ENCODE measurements at places on chromosomes 3 and 15.

DNA sequence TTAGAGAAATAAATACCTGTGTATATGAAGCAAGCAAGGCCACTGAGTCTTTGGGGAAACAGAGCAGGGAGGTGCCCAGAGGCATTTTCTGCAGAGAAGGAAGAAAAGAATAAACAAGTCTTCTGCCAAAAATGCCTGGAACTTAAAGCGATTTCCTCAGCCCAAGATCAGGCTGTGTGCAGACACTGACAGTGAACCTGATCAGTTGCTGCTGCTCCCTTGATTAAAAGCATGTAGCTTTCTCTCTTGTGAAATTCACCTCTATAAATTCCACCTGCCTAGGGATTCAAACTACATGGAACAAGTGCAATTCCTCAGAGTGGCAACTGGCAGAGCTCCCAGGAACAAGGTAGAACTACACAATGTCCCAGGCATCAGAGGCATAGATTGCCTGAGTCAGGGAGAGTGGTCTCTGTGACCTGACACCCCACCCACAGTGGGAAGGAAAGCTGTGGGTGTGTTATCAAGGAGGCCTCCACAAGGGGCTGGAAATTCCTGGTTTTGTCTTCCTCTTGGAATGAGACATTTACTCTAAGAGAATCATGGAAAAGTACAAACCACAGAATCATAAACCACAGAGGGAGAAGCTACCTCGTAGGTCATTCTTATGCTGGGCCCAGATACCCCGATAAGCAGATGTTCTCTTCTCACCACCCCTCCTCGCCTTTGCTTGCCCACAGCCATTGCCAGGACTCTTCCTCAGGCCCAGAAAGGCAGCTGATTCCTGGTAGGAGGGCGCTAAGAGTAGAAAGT, 1.8 kb upstream of the ZBTB38 start:
- DNase-seq = no peak

DNA sequence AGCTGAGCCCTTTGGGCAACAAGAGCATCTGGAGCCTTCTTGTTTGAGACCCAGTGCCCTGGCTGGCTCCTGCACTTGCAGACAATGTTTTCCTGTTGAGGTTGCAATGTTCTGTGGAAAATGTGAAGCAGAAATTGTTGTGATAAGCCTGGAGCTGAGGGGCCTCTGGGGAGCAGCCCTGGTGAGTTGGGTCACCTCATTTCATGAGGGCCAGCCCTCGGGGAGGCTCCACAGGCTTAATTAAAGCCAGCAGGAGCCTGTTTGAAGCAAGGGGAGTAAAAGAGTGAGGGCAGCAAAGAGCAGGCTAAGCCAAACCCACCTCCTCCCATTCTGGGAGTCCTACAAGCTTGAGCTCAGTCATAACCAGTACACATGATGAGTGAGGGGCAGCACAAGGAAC, 154.3 kb downstream of the ALDH1A2 start:
- peak; percentile 15 for DNase-seq

- no peak for DNase-seq
Observed at GRCh38 chr15:67140078-67140833, 74.9 kb downstream of the SMAD3 start.

- DNase-seq = no peak
Observed at GRCh38 chr3:124256156-124256555, 264.2 kb upstream of the ROPN1 start.

DNA sequence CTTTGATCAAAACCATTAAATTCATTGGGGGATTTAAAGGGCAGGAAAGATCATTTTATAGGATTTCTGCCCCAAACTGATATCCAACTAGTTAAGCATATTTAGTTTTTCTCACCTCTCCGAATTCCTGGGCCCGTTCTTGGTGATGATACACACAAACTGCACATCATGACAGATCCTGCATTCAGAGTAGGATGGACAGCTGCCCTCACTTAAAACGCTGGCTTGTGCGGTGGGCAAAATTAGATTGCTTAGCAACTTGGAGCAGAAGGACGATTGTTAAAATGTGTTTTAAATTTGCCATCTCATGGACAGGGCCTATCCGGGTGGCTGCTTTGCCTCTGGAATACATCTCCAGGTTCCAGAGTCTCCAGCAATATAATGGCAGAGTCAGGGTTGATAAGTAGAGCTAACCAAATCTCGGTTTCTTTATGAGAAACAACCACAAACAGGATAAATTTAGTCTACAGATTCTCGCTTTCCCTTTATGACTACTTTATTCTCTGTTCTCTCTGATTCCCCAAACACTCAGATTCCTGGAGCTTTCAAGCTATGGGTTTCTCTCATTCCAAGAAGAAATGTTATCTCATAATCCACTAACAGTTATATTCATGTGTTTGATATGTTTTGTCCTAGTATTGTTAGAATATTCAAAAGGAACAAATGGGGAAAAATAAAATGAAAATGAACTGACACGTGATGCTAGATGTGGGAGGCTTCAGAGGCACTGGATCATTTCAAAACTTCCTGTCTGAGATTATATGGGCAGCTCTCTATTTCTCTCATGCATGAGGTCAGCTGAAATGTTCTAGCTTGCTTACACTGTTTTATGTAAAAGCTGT, 1014.1 kb upstream of the SEMA6D start:
- DNase-seq = no peak

DNA sequence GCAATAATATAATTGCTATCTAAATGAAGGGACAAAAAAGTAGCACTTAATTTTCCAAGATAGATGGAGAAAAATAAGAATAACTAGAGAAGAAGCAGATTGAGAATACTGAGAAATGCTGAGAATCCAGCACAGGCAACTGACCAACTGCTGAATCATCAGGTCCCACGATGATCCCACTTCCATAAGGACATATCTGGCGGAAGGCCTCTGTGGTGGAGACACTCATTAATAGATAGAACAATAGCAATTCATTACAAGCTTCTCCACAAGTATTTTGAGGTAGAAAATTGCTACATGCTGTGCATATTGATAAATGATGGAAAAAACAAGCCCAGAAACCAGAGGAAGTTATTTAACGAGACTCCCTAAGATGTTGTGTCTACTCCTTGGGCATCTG, 105.9 kb downstream of the DUT start:
- DNase-seq = no peak

GRCh38 chr15:57732526-57733331, 26.2 kb downstream of the POLR2M start:
- DNase-seq = peak; percentile 72

DNA sequence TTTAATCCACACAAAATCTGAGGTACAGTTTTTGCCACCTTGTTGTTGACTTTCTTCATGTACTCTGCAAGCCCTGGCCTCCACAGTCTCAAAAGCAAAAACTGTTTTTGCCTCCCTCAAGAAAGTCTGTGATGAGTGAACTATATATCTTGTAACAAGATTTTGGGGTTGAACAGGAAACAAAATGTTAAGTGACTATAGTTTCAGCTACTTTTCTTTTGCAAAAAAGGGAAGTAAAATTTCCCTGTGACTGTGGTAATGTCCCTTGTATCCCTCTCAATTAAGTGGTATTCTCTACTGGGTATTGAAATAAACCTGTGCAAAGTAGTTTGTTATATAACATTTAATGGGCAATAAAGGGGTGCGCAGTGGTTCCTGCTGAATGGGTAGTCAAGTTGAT, 21.3 kb upstream of the SCAANT1 start:
- no peak for DNase-seq

DNA sequence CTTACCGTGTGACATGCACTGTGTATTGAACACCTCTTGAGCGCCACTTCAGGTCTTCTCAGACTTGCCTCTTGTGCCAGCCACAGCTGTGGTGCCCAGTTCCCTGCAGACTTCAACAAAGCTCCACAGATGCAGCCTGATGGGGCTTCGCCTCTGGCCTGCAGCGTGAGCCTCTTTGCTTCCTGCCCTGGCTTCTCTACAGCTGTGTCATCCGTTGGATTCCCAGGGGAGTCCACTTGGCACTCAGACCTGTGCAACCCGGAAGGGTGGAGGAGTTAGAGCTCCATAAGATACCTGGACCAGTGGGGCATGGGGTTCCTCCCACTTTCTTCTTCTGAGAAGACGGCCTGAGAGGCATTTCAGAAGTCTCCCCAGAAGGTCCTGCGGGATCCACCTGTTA, 57.7 kb upstream of the BNIP2 start:
- DNase-seq = no peak

DNA sequence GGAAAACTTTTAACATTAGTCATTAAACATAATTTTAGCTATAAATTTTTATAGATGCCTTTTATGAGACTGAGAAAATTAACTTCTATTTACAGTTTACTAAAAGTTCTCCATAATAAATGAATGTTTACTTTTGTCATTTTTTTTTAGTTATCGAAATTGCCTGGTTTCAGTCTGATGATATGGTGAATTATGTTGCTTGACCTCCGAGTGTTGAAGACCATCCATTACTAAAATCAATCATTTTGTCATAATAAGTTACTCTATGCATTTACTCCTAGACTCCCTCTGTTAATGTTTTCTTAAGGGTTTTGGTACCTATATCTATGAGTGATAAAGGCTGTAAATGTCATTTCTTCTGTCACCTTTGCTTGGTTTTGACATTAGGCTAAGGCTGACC, 516.0 kb upstream of the ROBO1 start:
- no peak for DNase-seq

- DNase-seq = no peak
Observed at GRCh38 chr3:56290374-56290773, 177.9 kb downstream of the ERC2 start.

DNA sequence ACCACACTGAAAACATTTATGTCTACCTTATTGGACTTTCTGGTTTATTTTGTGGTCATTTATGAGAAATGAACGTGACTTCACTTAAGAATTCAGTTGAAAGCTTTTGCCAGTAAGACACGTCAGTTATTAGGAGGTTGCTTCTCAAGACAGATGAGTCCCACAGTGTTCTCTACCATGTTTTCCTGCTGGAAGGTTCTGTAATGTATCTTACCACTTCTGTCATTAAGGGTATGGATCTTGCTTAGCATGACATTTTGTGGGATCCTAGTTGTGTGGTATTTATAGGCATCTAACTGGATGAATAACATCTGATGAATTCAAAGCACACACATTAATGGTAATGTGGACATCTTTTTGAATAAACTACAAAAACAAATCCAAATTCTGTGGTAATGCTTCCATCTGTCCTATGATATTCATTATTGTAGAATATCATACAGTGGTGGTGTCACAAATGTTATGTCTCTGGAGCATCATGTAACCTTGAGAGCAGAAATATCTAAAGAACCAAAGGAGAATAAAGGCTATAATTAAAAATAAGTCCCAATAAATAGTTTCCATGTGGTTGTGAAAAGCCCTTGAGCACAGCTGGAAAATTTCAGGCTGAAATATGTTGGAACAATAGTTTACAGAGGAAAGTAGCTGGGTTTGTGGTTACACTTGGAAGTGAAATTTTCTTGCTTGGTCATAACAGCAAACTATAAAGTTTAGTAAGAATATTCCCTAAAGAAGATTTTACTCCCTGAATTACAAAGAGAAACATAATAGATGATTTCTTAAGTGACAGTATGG, 61.5 kb downstream of the C3orf38 start:
- no peak for DNase-seq

- DNase-seq = no peak
Observed at GRCh38 chr15:32690941-32691688, 26.7 kb upstream of the GREM1 start.

DNA sequence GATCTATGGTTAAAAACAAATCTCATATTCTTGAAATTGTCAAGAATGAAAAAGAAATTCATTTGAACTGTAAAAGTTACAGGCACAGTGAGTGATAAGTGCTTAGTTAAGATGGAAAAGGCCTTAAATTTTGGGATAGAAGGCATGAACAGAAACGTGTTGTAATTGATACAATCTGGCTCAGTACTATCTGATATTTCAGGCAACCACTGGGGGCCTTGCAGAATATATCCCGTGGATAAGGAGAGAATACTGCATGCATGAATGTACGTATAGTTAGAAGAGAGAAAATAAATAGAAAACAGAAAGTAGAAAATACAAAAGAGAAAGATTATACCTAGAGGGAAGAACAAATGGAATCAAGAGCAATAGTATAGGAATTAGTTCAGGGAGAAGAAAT, 741.4 kb upstream of the CCDC54 start:
- DNase-seq = no peak

DNA sequence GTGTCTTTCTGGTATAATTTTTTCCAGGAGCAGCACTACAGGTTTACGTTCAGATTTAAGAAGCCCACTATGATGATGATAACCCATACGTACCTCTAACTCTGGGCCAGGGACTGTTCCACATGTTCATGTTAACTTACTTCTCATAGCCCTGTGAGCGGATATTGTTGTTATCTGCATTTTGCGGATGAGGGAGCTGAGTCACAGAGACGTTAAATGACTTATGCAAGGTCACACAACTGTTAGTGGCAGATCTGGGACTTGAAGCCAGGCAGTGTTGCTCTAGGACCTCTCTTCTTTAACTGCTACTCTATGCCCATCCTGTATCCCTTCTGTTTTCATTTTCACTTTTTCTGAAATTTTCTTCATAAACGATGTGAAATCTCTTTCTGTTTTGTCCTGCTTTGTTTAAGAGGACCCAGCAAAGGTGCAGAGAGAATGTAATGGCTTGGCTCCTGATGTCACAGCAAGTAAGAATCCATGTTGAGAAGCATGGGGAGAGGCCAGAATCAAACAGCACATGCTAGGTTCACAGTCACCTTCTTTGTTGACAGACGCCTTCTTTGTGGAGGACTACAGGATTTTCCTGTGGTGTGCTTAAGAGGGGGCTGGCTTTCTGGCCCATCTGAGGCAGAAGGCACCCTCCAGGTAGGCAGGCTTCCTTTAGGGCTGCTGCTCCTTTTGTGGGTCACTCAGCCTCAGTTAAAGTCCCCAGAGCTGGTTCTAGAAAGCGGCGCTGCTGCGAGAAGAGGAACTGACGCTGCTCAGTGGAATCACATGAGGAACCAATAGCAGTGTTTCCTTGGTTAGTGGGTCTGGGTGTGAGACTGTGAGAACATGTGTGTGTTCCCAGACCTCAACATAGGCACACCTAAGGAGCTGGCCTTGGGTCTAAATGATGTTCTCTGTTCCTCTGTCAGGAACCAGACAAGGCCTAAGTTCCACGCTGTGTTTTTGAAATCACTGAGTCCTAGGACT, 121.6 kb downstream of the TMEM108 start:
- no peak for DNase-seq

DNA sequence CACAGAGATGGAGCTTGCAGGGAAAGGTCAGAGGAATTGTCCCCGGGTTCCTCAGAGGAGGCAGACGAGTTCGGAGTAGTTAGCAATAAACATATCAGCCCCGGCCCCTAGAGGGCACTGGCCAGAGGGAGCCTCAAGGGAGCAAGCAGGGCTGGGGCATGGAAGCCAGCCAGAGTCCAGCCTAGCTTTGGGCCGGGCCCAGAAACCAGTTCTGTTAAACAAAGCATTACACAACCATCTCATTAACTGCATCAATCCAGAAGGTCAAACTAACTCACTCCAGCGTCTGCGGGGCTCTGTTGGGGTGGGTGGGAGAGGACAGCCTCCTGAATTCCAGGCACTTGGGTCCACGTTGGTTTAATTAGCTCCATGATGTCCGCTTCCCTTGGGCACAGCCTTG, 41.0 kb upstream of the IREB2 start:
- DNase-seq = no peak
